ENCODE measurements at places on chromosomes 7 and 10.
A peak's percentile ranks its signal among the peaks of the same experiment; 100 is the strongest.

- no peak for DNase-seq
These were observed 674.4 kb downstream of the TYW1 start for GRCh38 chr7:67671006-67671548.

- DNase-seq = no peak
These were observed 74.5 kb downstream of the DGKI start for GRCh38 chr7:137772316-137772715.

- no peak for DNase-seq
These were observed 248.5 kb downstream of the BUB3 start for GRCh38 chr10:123402656-123403055.

DNA sequence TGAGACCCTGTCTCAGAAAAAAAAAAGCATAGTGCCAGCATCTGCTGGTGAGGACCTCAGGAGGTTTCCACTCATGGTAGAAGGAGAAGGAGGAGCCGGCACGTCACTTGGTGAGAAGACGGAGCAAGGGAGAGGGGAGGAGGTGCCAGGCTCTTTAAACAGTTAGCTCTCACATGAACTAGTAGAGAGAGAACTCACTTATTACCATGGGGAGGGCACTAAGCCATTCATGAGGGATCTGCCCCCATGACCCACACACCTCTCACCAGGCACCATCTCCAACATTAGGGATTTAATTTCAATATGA is 62.9 kb upstream of the VKORC1L1 start:
- DNase-seq = no peak

DNA sequence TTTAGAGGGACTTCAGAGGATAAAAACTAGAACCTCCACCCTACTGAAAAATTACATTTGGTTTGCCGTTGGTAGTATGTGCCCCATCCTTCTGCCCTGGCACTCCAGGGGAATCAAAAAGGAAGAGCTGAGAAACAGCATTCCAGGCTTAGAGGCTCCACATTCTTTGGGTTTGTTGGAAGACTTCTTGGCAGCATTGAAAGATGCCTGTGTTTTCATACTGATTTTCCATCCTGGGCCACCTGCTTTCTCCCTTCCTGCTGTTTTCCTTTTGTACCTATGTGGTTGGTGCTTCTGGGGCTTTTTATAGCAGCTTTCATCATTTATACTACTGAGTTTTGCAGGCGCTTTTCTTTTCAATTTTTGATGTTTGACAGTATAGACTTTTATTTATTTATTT is 61.7 kb downstream of the AUTS2 start:
- DNase-seq = no peak

GRCh38 chr10:62136931-62137330 is 131.7 kb downstream of the RTKN2 start:
- no peak for DNase-seq

DNA sequence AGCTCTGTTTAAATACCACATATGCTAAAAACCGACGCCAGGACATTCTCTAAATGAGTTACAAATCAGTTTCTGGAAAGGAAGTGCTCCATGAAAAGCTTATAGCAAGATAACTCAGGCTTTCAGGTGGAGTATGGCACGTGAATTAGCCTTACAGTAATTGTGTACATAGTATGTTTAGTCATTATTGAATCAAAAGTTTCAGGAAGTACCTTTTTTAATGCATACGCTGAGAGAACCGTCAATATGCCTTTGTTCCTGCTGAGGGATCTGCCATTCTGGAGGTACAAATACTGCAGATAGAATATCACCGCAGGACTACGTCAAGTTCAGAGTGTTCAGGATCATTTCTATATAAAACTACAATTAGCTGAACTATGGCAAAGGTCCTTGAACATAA is 45.7 kb downstream of the ANKMY2 start:
- DNase-seq = no peak

DNA sequence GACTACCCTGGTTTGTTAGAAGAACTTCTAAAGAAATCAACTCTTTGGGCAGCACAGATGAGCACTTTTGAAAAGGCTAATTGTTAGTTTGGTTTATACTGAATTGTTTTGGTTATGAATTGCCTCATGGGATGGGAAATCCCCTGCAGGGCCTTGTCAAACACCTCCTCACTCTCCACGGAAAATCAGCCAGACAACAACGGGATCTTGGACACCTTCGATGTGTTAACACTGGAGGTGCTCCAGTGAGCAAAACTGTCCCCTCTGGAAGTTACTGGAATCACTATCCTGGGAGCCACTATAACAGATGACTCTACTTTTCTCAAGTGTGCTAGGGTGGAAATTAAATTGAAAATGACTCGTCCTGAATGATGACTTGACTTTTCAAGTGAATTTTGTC is 38.7 kb downstream of the CDK6 start:
- peak; percentile 70 for DNase-seq

Data from activated effector memory CD4-positive, alpha-beta T cell treated with anti-CD3 and anti-CD28 coated beads, Interleukin-2, amount 50 U/mL, for 16 hours (primary cell).